Fibroblast of the aortic adventitia (primary cell): ENCODE measurements at places on chromosomes 7 and 10. TPM values are rescaled to one million over a fixed set of nuclear protein-coding genes. Genes with fewer than 3 reads are reported as not detected.

PPP1R9A gene
- total RNA-seq, result 0.45 and 0.49 TPM in 2 replicates

SH2B2 gene
- total RNA-seq, result 2.0 and 4.9 TPM in 2 replicates

PKD1L1 gene
- total RNA-seq, result under 0.01 TPM in 2 replicates

ASB4 gene
- not detected in 2 replicates for total RNA-seq

GHRHR gene
- total RNA-seq, result not detected in 2 replicates

OPN4 gene
- total RNA-seq, result not detected in 2 replicates

CXCL12 gene
- 54.1 and 381 TPM in 2 replicates for total RNA-seq

NEUROD6 gene
- total RNA-seq, result not detected in 2 replicates

ADRA2A gene
- 0.82 and 2.6 TPM in 2 replicates for total RNA-seq

SFMBT2 gene
- total RNA-seq, result 0.25 and 2.0 TPM in 2 replicates

SLC16A12 gene
- 0.16 and 0.90 TPM in 2 replicates for total RNA-seq

SLC39A12 gene
- not detected in 2 replicates for total RNA-seq

CALHM3 gene
- not detected in 2 replicates for total RNA-seq

AP1S1 gene
- 34.9 and 77.5 TPM in 2 replicates for total RNA-seq

NANOS1 gene
- total RNA-seq, result 2.1 and 2.7 TPM in 2 replicates

CYP26C1 gene
- total RNA-seq, result 0.09 TPM in 1 of 2 replicates, not detected in the other

GPNMB gene
- total RNA-seq, result 479 and 525 TPM in 2 replicates

MMRN2 gene
- total RNA-seq, result 5.1 and 5.4 TPM in 2 replicates

TEX36 gene
- 2.1 TPM in 1 of 2 replicates, not detected in the other for total RNA-seq

SYCE1 gene
- 0.09 TPM in 1 of 2 replicates, not detected in the other for total RNA-seq

MMD2 gene
- total RNA-seq, result not detected in 2 replicates

PRKAR2B gene
- 2.7 and 6.9 TPM in 2 replicates for total RNA-seq

COL13A1 gene
- 6.0 and 10.7 TPM in 2 replicates for total RNA-seq

NUPR2 gene
- total RNA-seq, result not detected in 2 replicates

CASD1 gene
- total RNA-seq, result 4.9 and 18.7 TPM in 2 replicates

TUBB8 gene
- not detected in 2 replicates for total RNA-seq

LIPJ gene
- 0.09 TPM in 1 of 2 replicates, not detected in the other for total RNA-seq

ZNF32 gene
- total RNA-seq, result 40.2 and 65.3 TPM in 2 replicates

MBL2 gene
- not detected in 2 replicates for total RNA-seq

STEAP1B gene
- 2.5 and 38.6 TPM in 2 replicates for total RNA-seq

SYPL1 gene
- total RNA-seq, result 69.5 and 72.2 TPM in 2 replicates

CALD1 gene
- 201 and 686 TPM in 2 replicates for total RNA-seq

ZNF92 gene
- 4.7 and 7.7 TPM in 2 replicates for total RNA-seq

GIMAP2 gene
- 0.27 and 0.98 TPM in 2 replicates for total RNA-seq

CDK1 gene
- total RNA-seq, result 0.90 and 82.9 TPM in 2 replicates

ING3 gene
- 6.7 and 26.3 TPM in 2 replicates for total RNA-seq

CALML5 gene
- not detected in 2 replicates for total RNA-seq

CCDC6 gene
- total RNA-seq, result 27.3 and 44.1 TPM in 2 replicates

UFSP1 gene
- total RNA-seq, result 2.2 and 3.3 TPM in 2 replicates

AQP1 gene
- 2.8 and 4.5 TPM in 2 replicates for total RNA-seq

CDK5 gene
- total RNA-seq, result 16.1 and 28.9 TPM in 2 replicates

PRSS1 gene
- total RNA-seq, result not detected in 2 replicates

KIAA1217 gene
- 3.6 and 12.5 TPM in 2 replicates for total RNA-seq

IL15RA gene
- 2.1 and 5.7 TPM in 2 replicates for total RNA-seq

HEPACAM2 gene
- total RNA-seq, result not detected in 2 replicates

KIAA1549 gene
- total RNA-seq, result 0.57 and 3.7 TPM in 2 replicates

BTBD16 gene
- 0.09 TPM in 1 of 2 replicates, not detected in the other for total RNA-seq

BAMBI gene
- 1.4 and 12.8 TPM in 2 replicates for total RNA-seq

LBX1 gene
- 0.08 TPM in 1 of 2 replicates, not detected in the other for total RNA-seq

SMKR1 gene
- 0.65 and 0.72 TPM in 2 replicates for total RNA-seq

MSS51 gene
- total RNA-seq, result 2.5 and 3.8 TPM in 2 replicates

C10orf105 gene
- total RNA-seq, result under 0.01 TPM in 1 of 2 replicates, not detected in the other

GTF2IRD2 gene
- total RNA-seq, result 8.4 and 13.9 TPM in 2 replicates

GBX1 gene
- total RNA-seq, result not detected in 2 replicates

SFTPA1 gene
- not detected in 2 replicates for total RNA-seq

ASIC3 gene
- 0.18 TPM in 1 of 2 replicates, not detected in the other for total RNA-seq

SH2D4B gene
- not detected in 2 replicates for total RNA-seq

PNLIPRP3 gene
- not detected in 2 replicates for total RNA-seq
